ENCODE measurements at places on chromosomes 16 and 17.

GRCh38 chr16:52398021-52398420 is 148.9 kb downstream of the TOX3 start:
- no peak for DNase-seq

DNA sequence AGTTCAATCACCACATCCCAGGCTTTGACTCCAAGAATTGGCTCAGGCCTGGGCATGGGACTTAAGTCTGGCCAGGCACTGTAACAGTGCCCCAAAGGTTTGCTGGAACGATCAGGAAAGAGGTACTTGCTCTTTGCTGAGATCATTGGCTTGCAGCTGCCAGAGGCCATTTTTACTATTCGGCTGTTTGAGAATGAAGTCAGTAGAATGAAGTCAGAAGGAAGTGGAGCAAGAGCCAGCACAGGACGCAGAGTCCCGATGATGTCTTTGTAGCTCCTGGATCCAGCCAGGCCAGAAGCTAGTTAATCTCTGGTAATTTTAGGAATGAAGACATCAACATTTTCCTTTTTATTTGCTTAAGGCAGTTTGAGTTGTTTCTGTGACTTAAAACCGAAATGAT is 195.5 kb downstream of the RAB11FIP4 start:
- no peak for DNase-seq

GRCh38 chr17:17719199-17719940 is 38.1 kb downstream of the RAI1 start:
- no peak for DNase-seq

DNA sequence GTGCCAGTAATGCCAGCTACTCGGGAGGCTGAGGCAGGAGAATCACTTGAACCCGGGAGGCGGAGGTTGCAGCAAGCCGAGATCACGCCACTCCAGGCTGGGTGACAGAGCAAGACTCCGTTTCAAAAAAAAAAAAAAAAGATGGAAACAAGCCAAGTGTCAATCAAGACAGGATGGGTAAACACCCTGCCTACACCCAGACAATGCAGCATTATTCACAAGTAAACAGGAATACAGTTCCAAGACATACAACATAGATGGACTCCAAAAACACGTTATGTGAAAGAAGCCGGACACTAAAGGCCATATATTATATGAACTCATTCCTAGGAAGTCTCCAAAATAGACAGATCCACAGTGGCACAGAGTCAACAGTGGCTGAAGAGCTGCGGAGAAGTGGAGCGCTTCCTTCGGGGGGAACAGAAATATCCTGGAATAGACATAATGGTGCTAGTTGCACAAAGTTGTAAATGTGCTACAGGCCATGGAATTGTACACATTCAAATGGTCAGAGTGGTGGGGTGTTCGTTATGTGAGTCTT is 33.9 kb downstream of the ANKRD11 start:
- no peak for DNase-seq

GRCh38 chr16:17744921-17745572 is 274.3 kb upstream of the XYLT1 start:
- no peak for DNase-seq

DNA sequence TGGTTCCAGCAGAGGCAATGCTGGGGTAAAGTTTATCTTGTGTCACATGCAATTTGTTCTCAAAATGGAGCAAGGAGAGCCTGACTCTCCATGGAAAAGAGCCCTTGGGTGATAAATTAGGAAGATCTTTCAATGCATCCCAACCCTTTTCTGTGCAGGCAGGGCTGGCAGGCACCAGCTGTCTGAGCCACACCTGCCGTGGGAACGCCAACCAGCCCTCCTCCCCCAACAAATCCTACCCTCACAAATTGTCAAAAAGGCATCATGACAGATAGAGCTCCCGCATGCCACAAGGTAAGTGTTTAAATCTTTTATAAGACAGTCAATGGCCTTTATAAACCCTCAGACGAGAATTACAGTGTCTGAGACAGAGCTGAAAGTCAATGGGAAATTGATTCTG is 418.5 kb upstream of the CDH5 start:
- no peak for DNase-seq

DNA sequence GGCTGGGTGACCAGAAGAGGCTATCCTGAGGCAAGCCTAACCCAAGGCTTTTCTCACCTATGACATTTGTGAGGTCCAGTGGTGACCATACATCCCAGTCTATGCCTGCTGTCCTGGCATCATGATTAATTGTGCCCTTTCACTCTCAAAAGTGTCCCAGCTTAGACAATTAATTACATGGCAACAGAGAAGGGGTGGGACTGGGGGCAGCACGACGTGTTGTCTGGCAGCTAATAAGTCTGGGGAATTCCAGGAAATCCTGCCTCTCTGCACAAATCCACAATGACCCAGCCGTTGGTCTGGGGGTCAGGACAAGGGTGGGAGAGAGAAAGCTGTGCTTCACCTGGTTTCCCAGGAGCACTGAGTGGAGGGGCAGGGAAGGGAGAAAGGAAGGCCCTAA is 14.0 kb upstream of the MTMR4 start:
- no peak for DNase-seq

DNA sequence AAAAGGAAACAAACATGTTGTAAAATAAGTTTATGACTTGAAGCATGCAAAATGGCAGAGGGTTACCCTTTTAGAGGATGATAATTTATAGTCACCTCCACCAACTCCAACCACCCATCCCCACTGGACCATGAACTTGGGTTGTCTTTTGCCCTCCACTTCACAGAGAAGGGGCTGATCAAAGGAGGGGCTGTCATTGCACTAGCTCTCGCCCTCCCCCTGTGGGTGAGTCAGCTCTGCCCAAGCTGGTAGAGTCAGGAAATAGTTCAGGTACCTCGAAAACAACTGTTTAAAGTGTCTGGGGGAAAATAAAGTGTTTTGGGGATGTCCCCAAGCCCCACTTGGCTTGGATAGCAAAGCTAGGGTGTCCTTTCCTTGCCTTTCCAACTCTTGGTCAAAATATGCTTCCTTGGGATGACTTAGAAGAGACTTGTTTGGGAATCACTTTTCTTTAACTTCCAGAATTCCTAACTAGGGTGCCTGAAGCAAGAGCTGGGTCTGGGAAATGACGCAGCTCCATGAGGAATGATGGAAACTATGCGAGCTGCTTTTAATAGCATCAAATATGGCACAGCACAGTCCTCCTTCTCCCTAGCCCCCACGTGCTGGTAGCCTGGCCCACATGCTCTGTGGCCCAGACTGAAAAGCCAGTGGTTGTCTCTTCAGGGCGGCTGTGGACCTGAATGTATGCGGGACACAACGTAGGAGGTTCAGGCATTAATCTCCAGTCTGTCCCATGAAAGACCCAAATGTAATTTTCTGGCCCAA is 40.7 kb downstream of the TBX4 start:
- DNase-seq, result no peak

DNA sequence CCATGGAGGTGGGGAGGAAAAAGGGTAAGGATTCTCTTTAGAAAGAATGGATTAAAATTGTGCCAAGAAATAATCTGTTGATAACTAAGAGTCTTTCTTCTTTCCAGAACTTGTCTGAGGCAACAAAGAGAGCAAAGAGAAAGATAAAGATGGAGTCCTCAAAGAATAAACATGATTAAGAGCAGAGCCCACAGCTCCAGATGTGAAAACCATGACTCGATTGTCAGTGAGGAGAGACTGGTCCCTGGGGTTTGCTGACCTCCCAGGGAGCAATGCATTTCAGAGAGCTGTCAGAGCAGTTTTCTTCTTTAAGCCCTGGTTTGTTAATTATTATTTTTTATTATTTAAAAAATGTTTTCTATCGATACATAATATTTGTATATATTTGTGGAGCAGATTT is 74.6 kb downstream of the TMEM100 start:
- no peak for DNase-seq

DNA sequence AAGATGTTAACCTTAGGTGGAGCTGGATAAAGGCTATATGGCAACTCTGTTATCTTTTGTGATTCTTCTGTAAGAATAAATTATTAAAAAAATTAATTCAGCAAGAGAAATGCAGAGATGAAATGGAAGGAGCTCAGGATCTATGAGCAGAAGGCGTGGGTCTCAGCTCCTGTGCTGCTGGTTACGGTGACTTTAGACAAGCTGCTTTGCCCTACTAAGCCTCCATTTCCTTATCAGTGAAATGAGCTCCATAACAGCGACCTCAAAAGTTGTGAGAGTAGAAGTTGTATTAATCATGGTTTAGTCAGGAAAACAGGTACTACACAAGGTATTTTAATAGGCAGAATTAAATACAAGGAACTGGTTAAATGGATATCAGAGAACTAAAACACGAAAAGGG is 48.2 kb upstream of the FOXJ1 start:
- no peak for DNase-seq

DNA sequence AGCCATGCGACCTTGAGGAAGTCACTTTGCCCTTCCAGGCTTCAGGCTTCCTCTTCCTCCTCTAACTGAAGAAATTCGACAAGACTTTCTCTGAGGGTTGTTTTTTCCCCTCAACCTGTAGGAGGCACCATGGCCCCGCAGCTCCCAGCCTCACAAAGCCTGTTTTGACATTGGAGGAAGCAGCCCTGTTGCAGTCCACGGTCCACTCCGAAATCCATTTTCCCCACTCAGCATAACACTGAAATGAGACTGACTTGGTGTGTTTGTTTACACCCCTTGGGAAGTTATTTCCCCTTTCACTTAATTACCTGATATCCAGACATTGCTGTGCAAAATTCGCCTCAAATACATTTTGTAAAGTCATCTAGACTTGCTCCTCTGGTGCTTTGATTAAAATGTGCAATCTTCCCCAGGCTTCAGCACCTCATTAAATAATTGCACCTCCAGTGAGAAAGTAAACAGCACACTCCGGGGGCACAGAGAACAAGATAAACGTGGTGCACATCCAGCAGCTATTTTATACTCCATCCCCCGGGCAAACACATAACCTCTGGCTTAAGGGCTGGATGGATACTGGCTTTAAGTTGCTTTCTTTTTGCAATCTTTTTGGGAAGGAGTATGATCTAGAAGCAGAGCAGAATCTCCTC is 41.4 kb upstream of the PIRT start:
- DNase-seq, result no peak

DNA sequence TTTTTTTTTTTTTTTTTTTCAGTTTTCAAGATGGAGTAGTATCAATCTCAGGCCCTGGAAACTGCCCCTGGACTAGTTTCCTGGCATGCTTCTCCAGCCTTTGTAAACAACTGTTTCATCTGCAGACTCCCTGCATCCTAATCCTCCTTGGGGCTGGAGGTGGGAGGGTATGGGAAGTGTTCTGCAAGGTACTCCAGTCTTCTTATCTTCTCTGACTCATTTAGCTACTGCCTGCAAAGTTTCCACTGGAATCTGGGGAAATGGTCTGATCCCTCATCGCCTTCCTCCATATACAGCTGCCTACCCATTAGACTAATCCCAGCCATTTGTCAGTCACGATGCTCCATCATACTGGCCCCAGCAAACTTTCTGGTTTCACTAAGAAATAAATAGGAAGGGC is 21.5 kb downstream of the COPZ2 start:
- no peak for DNase-seq

GRCh38 chr17:83068641-83069570 is 10.5 kb upstream of the METRNL start:
- peak; percentile 43 for DNase-seq

DNA sequence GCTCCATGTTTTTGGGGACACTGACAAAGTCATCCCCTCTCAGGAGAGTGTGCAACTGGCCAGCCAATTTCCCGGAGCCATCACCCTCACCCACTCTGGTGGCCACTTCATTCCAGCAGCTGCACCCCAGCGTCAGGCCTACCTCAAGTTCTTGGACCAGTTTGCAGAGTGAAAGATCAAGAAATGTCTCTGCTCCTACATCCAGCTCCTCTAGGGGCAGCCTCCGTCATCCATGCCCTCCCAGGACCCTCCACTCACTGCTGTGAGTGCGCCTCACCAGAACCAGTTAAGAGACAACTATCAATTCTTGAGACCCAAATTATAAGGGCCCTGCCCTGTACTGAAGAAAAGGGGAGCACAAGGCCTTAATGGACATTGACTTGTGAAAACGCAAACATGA is 1.1 kb downstream of the OVCA2 start:
- DNase-seq, result no peak

DNA sequence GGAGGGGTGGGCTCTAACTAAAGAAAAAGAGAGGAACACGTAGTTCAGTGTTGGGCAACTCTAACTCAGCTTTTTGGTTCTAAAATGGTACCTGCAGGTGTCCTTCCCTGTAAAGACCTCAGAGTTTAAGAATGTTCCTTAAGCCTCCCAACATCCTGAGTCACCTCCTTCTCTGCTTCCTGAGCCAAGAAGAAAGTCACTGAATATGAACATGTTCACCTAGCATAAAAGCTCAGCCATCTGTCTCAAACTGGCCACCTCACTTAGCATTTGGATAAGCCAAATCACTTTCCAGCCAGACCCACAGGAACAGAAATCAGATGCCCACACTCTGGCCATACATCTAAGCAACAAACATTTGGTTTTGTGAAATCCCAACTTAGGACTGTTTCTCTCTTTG is 3.7 kb downstream of the TMEM98 start:
- no peak for DNase-seq

- no peak for DNase-seq
These were observed 183.0 kb downstream of the PHKB start for GRCh38 chr16:47644166-47644565.

DNA sequence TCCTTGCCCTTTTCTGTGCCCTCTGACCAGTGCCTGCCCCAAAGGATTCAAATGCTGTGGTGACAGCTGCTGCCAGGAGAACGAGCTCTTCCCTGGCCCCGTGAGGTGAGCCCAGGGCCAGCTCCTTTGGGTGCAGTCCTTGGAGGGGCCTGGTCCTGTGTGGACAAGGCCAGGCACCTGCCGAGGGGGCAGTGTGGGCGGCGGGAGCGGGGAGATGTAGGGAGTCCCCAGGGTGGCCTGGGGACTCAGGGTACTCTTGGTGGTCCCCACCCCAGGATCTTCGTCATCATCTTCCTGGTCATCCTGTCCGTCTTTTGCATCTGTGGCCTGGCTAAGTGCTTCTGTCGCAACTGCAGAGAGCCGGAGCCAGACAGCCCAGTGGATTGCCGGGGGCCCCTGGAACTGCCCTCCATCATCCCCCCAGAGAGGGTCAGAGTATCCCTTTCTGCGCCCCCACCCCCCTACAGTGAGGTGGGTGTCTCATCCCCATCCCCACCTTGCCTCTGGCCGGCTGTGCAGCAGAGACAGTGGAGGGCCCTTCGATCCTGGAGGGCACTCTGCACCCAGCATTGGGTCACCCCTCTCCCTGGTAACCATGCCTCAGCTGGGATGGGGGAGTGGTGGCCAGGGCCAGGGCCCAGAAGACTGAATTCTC is 4.4 kb downstream of the TMEM92 start:
- DNase-seq, result no peak

- DNase-seq, result no peak
These were observed 64.9 kb downstream of the CDYL2 start for GRCh38 chr16:80739523-80739922.

- DNase-seq, result no peak
These were observed 206.2 kb upstream of the IRX5 start for GRCh38 chr16:54724346-54724925.

DNA sequence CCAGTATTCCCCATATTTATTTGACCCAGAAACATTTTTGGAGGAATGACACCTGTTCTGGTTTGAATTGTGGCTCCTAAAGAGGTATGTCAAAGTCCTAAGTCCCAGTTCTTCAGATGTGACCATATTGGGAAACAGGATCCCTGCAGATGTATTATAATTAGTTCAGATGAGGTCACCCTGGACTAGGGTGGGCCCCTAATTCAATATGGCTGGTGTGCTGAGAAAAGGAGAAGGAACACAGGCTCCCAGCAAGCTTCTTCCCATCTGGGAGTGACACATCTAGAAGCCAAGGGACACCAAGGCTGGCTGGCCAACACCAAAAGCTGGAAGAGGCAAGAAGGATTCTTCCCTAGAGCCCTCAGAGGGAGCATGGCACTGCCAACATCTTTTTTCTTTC is 3.8 kb upstream of the GCSH start:
- no peak for DNase-seq

Measured in immature natural killer cell (primary cell).